ENCODE measurements at places on chromosomes 3 and 15. TPM values are rescaled to one million over a fixed set of nuclear protein-coding genes. Genes with fewer than 3 reads are reported as not detected.

ONECUT1 gene
- not detected for total RNA-seq

HESX1 gene
- total RNA-seq, result 0.76 TPM

TM6SF1 gene
- total RNA-seq, result 2.7 TPM

ST3GAL6 gene
- 18.2 TPM for total RNA-seq

CIP2A gene
- total RNA-seq, result 1.6 TPM

FMN1 gene
- 21.9 TPM for total RNA-seq

LRRIQ4 gene
- total RNA-seq, result not detected

SYNPR gene
- not detected for total RNA-seq

- H3K4me1 ChIP-seq, result no peaks in the 10 kb centered on the region
- no peaks in the 10 kb centered on the region for H3K27me3 ChIP-seq
- no peak overlapping the region for H3K27ac ChIP-seq
- H3K36me3 ChIP-seq, result no peaks in the 10 kb centered on the region
Observed at GRCh38 chr3:197189623-197190022, 108.8 kb downstream of the DLG1 start.

- no peaks in the 10 kb centered on the region for H3K36me3 ChIP-seq
- no peak overlapping the region for H3K4me3 ChIP-seq
- H3K27ac ChIP-seq, result no peak overlapping the region
- H3K4me1 ChIP-seq, result no peaks in the 10 kb centered on the region
Observed at GRCh38 chr15:63408524-63408923, 26.9 kb upstream of the CA12 start.

GRCh38 chr3:69388241-69388640 is 2.4 kb upstream of the FRMD4B start:
- H3K4me1 ChIP-seq, result peaks cover 27% of the 10 kb centered on the region
- DNase-seq, result no peak
- no peaks in the 10 kb centered on the region for H3K36me3 ChIP-seq
- H3K27ac ChIP-seq, result no peak overlapping the region

GRCh38 chr3:112643621-112644240 is 2.8 kb upstream of the CCDC80 start:
- H3K27ac ChIP-seq, result peak overlapping the region; percentile 47
- H3K4me1 ChIP-seq, result peaks cover 29% of the 10 kb centered on the region
- no peaks in the 10 kb centered on the region for H3K27me3 ChIP-seq
- DNase-seq, result no peak
- no peak overlapping the region for H3K4me3 ChIP-seq

- H3K4me3 ChIP-seq, result no peak overlapping the region
- no peaks in the 10 kb centered on the region for H3K27me3 ChIP-seq
- H3K36me3 ChIP-seq, result no peaks in the 10 kb centered on the region
- H3K4me1 ChIP-seq, result no peaks in the 10 kb centered on the region
- no peak overlapping the region for H3K27ac ChIP-seq
Observed at GRCh38 chr3:181872887-181873286, 161.2 kb downstream of the SOX2 start.

GRCh38 chr3:58484045-58484721 is 7.7 kb upstream of the KCTD6 start:
- H3K4me1 ChIP-seq, result peaks cover 10% of the 10 kb centered on the region
- H3K27me3 ChIP-seq, result no peaks in the 10 kb centered on the region
- H3K27ac ChIP-seq, result no peak overlapping the region
- no peak for DNase-seq
- H3K36me3 ChIP-seq, result no peaks in the 10 kb centered on the region

GRCh38 chr3:196168808-196169391 is 42.3 kb downstream of the ZDHHC19 start:
- DNase-seq, result no peak
- no peaks in the 10 kb centered on the region for H3K27me3 ChIP-seq
- H3K36me3 ChIP-seq, result no peaks in the 10 kb centered on the region
- no peaks in the 10 kb centered on the region for H3K4me1 ChIP-seq
- H3K4me3 ChIP-seq, result no peak overlapping the region
- no peak overlapping the region for H3K27ac ChIP-seq

GRCh38 chr3:6750782-6751181 is 110.1 kb upstream of the GRM7 start:
- no peak overlapping the region for H3K27ac ChIP-seq
- DNase-seq, result no peak
- H3K4me1 ChIP-seq, result no peaks in the 10 kb centered on the region
- no peaks in the 10 kb centered on the region for H3K36me3 ChIP-seq
- no peaks in the 10 kb centered on the region for H3K27me3 ChIP-seq

DNA sequence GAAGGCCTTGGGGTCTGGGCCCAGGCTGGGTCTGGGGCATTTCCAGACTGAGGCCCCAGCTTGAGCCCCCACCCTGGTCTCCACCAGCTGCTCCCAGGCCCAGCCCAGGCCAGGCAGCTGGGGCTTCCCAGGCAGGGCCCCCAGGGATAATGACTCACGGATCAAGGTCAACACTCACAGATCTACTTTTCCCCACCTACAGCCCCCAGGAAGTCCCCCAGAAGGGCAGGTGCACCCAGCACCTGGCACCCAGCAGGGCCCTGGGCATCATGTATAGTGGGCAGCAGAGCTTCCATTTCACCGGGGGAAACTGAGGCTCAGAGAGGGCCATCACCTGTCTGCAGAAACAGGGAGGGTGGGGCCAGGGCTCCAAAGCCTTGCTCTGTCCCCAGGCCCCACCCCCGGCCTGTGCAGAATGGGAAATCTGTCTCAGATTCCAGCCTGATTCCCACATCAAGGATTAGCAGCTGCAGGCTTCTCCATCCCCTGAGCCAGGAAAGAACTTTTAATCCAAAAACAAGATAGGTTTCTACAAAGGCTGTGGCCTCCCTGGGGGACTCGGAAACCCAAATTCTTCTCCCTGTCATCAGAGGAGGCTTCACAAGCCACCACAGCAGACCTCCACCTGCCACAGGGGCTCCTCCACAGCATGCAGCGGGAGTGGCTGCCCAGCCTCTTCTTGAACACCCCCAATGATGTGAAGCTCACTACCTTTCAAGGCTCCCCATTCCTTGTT is 49.8 kb downstream of the IQSEC1 start:
- no peak overlapping the region for H3K27ac ChIP-seq
- no peaks in the 10 kb centered on the region for H3K36me3 ChIP-seq
- no peaks in the 10 kb centered on the region for H3K27me3 ChIP-seq
- H3K4me3 ChIP-seq, result no peak overlapping the region
- no peak for DNase-seq

- DNase-seq, result peak; percentile 93
- H3K27ac ChIP-seq, result peak overlapping the region; percentile 89
- H3K4me3 ChIP-seq, result peak overlapping the region; percentile 77
- peaks cover 90% of the 10 kb centered on the region for H3K4me1 ChIP-seq
Observed at GRCh38 chr3:129602730-129603560, 3.5 kb downstream of the PLXND1 start.

DNA sequence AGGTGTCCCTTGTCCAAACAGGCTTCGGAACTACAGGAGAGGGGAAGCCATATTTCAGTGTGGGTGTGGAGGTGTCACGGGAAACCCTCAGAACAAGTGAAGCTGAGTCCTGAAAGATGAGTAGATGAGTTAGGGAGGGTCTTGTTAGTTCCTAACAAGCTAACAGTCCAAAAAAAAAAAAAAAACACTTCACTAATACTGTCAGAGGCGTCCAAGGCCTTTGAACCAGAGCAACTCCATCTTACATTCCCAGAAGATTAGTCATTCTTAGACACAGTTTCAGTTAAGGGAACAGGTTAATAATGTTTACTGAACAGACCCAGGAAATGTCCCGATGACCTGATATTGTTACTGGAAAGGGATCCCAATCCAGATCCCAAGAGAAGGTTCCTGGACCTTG is 7.0 kb upstream of the ATP8B4 start:
- H3K4me3 ChIP-seq, result no peak overlapping the region
- H3K4me1 ChIP-seq, result no peaks in the 10 kb centered on the region
- H3K27ac ChIP-seq, result no peak overlapping the region
- H3K27me3 ChIP-seq, result no peaks in the 10 kb centered on the region

DNA sequence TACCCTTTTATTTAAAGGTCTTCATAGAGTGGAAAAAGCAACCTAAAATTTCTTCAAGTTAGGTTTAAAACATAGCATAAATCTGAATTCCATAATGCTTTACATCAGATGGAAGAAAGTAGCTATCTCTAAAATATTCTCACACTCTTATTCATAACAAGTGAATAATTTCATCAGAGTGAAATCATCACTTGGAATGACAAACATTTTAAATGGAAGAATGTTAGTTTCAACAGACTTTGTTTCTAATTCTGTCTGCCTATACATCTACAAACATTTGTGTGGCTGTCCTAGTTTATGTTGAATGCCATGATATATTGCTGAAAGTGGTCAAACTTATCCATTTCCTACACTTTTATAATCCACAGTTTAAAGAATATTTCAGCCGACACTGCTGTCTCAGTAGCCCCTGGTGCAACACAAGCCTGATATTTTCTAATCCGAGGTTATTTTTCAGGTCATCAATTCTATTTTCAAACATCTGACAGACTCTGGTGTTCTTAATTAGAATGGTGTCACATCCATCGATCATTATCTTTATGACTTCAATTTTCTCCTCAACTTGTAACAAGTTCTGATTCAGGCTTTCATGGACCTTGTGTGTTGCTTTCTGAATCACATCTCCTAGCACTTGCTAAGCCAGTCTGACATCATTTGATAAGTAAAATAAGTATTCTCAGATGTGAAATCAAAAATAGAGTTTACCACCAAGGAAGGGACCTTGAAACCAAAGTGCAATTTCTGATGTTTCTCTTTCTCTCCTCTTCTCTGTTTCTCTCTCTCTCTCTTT is 17.1 kb upstream of the CNTN3 start:
- H3K4me3 ChIP-seq, result no peak overlapping the region
- no peaks in the 10 kb centered on the region for H3K27me3 ChIP-seq
- no peaks in the 10 kb centered on the region for H3K4me1 ChIP-seq
- no peak for DNase-seq
- no peaks in the 10 kb centered on the region for H3K36me3 ChIP-seq
- no peak overlapping the region for H3K27ac ChIP-seq

DNA sequence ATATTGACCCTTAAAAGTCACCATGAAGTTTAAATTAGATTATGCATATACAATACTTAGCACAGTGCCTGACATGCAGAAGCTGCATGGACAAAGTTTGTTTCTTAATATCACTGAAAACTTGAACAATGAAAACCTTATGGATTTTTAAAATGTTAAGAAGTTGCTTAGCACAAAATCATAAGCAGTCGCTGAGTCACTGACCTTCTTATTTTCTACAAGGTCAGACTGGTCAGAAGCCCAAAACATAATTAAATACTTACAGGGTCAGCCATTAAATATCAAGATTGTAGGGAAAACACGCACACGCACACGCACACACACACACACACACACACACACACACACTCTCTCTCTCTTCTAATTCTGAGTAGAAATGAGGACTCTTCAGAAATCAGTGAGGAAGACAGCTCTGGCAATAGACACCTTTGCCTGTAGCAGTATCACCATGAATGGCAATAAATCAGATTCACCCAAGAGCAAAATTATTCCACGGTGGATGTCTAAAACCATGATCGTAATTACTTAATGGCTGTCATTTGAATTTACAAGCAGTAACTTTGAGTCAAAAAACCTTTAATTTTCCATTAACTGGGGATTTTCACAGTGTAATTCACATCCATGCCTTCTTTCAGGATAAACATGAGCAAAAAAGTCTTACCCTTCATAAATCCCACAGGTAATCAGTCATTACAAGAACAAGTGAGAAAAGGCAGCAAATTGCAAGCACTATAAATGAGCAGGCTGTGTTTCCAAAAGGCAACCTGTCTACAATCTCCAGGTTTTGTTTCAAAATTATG is 147.5 kb downstream of the OSBPL10 start:
- H3K27me3 ChIP-seq, result no peaks in the 10 kb centered on the region
- no peak overlapping the region for H3K27ac ChIP-seq

- H3K27ac ChIP-seq, result no peak overlapping the region
- DNase-seq, result no peak
- H3K4me3 ChIP-seq, result no peak overlapping the region
Observed at GRCh38 chr3:185477316-185477715, 21.5 kb downstream of the TMEM41A start.

DNA sequence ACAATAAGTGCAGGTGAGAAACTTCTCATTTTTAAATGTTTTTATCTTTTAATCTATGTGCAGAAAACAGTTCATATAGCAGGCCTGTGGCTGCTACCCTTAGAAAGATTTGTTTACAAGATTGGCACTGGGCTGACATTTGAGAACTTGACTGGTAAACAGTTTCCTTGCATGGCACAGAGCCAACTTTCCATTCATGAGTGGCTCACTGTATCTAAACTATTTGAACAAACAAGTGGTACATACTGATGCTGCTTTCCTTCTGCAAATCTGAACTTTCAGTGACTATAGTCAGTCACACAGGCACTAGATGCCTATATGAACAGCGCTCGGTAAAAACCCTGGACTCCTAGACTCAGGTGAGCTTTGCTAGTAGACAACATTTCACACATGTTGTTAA is 6.3 kb upstream of the GTPBP8 start:
- no peaks in the 10 kb centered on the region for H3K27me3 ChIP-seq
- no peak overlapping the region for H3K4me3 ChIP-seq
- DNase-seq, result no peak
- H3K4me1 ChIP-seq, result no peaks in the 10 kb centered on the region
- no peak overlapping the region for H3K27ac ChIP-seq

DNA sequence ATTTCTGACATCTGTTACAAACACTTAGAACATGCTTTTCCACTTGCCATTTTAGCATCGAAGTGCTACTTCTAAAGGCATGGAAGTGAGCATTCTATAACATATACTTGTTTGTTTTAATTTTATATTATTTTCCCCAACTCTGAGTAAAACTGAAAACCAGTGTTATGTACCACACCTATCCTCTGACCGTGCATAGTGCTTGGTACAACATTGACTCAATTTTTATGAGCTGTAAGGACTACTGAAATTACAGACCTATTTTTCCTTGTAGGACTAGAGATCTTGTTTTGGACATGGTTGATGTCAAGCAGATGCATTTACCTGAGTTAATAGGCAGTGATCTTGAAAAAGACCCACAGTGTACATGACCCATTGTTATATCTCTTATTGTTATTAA is 51.5 kb upstream of the CCNB2 start:
- H3K4me3 ChIP-seq, result no peak overlapping the region
- H3K4me1 ChIP-seq, result no peaks in the 10 kb centered on the region
- H3K27ac ChIP-seq, result no peak overlapping the region
- peaks cover 29% of the 10 kb centered on the region for H3K36me3 ChIP-seq
- no peak for DNase-seq
- H3K27me3 ChIP-seq, result no peaks in the 10 kb centered on the region

DNA sequence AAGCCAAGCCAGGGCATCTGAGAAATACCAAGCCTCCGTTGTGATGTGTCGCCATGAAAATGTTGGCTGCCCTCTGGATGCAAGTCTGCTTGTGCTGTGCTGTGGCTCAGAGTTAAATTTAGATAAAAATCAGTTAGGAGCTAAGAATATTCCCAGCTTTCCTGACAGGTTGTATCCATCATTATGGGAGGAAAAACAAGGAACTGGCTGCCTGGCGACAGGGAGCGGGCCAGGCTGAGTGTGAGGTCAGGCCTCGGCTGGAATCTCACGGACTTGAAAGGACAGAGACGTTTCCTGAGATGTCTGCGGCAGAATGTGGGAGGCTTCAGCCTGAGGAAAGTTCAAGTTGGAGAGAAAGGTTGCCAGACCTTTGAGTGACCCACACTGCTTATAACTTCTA is 213.8 kb downstream of the THSD4 start:
- peak overlapping the region; percentile 51 for H3K27ac ChIP-seq
- DNase-seq, result no peak
- H3K27me3 ChIP-seq, result no peaks in the 10 kb centered on the region
- H3K4me3 ChIP-seq, result no peak overlapping the region
